CD4-positive, alpha-beta T cell treated with Interleukin-4 for 4 hours (primary cell): ENCODE measurements at places on chromosomes 6 and 20.
A peak's percentile ranks its signal among the peaks of the same experiment; 100 is the strongest.

GRCh38 chr20:31543966-31544598 lies 29.8 kb downstream of the HM13 start:
- no peak for DNase-seq

DNA sequence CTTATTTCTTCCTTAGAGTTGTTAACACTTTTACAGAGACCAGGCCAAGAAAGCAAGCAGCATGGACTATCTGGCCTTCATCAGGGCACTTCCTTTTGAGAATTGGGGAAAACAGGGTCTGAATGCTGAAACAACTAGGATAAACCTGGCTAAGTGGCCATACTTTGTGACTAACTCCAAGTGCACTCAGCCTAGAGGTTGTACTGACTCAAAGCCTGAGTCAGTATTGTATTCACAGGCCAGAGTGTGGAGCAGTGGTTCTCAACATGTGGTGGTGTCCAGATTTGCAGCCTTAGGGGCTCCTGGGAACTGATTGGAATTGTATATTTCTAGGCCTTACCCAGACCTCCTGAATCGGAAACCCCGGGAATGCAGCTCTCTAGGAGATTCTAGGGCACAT lies 20.1 kb downstream of the SEC23B start:
- DNase-seq = no peak

DNA sequence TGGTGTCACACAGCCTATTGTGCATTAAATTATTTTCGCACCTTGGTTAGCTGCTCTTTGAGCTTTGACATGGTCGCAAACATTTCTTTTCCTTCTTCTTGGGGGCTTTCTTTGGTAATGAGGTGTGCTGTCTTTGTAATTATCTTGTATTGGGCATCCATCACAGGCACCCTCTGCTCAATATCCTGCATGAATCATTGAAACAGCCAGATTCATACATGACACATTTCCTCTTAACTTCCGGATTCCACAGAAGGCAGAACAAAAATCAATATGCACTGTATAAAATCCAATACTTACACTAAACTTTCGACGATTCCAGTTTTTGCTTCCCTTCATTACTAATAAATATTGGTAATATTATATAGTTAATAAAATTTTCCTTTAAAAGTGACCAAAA lies 175.6 kb downstream of the SYNE1 start:
- no peak for DNase-seq

- DNase-seq = no peak
Measured at GRCh38 chr6:83853178-83854000, at the start of gene RIPPLY2. Gene RIPPLY2, plus strand, starts transcription at chr6:83853360. Its CDS starts 57 bp downstream, at chr6:83853417.

DNA sequence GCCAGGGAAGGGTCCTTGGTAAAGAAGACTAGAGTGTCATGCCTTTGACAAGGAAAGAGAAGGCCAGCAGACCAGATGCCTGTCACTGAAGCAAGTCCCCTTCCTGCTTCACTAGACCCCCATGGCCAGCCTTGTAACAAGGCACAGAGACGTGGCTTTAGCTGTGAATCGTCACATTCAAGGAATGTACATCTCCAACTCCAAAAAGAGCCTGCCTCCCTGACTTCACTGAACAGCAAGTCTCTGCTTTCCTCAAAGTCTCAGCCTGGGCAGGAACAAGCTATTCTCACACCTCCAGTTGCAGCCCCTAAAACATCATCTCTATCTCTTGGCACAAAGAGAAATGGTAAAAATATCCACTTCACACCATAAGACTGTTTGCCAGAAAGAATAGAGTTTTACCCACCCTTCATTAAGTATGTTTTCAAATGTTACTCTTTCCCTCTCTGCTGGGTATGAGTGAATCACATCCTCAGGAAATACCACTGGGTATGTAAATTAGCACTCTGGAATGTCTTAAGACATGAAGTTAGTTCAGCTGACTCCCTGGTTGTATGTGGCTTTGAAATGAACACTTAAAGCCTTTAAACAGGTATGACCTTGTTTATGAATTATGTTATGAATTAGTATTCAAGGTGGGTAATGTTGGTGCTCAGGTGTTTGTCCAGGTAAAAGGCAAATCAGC lies 46.4 kb upstream of the NT5E start:
- no peak for DNase-seq

DNA sequence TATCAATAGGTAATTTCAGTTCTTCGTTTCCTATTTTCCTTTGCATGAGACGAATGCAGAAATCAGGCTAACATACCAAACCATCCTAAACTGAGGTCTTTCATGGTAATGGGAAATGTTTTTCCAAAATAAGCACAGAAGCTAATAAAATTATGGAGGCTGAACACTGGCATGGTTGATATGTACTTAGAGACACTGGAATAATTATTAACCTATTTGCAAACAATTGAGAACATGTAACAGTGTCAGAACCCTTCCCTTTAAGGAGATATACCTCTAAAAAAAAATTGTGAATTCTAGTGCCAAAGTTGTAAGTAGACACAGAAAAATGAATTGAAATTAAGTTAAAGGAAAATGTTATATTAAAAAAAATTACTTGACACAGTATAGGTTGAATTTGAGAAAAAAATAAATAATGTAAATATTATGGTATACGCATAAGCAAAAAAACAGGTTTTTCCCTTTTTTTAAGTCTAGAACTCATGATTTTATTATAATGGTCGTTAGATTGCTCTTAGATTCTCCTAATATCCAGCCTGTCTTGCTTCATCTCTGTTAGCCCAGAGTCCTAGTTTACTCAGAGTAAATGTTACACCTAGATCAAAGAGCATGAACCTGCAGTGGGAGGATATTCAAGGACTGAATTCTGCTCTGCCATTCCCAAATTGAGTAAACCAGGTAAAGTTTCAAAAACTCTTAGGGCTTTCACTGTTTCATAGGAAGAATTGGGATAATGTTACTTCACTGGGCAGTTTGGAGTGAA lies 1.7 kb downstream of the SLC17A2 start:
- DNase-seq = no peak

DNA sequence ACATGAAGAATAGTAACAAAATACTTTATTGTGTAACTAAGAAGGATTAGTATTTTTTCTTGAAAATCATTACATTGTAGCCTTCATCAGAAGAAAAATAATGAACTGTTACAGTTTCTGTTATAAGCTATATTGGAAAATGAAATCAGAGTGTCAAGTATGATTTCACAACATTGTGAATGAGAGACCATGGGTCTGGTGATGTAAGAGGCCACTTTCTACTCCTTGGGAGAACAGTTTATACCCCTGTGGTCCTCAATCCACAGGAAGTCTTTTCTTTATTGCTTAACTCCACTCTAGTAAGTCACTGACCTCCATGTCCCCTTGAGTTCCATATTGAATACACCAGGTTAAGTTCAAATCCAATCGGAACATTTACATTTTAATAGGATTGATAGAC lies 218.7 kb upstream of the FERMT1 start:
- DNase-seq = no peak

DNA sequence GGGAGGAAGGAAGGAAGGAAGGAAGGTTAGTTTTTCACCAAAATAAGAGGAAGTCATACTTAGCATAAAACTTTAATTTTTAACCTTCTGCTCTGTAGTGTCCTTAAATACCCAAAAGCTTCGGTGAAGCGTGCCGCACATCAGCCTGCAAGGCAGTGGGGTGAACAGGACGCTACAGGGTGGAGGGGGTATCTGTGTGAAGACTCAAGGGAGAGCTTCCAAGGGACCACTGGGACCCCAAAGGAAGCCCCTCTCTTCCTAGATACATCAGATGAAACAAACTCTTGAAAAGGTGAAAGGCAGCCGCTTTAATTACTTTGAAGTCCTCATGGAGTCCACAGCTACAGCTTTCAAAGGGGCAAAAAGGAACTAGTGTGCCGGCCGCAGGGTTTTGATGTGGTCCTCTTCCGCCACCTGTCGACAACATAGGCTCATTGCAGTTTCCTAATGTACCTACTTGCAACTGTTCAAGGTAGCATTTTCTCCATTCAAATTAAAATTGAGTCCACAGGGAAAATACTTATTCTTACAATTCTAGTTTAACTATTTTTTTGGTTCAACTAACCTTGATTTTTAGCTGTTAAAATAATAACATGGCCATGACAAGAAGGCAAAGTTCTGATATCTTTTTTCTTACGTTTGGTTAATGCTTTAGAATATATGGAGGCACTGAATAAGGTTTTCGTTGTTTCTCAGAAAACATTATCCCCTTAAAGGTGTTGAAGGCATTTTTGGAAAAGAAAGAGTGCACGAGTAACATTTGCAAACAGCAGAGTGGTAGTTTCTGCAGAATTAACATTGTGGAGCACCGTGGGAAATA lies 135.0 kb upstream of the RIPOR2 start:
- DNase-seq = peak; percentile 87

DNA sequence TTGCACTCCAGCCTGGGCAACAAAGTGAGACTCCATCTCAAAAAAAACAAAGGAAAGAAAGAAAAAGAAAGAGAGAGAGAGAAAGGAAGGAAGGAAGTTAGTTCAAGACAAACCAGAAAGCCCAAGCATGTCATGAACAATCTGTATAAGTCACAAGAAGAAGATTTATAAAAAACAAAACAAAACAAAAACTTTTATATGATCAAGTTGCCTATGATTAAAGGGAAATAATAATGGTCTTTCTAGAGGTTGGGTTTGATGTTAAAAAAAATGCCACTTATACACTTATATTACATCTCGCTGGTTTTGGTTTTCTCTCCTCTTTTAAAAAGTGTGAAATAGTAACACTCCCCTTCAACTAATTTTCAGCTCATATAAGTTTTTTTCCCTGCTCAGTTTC lies 146.2 kb upstream of the CARMIL1 start:
- no peak for DNase-seq

DNA sequence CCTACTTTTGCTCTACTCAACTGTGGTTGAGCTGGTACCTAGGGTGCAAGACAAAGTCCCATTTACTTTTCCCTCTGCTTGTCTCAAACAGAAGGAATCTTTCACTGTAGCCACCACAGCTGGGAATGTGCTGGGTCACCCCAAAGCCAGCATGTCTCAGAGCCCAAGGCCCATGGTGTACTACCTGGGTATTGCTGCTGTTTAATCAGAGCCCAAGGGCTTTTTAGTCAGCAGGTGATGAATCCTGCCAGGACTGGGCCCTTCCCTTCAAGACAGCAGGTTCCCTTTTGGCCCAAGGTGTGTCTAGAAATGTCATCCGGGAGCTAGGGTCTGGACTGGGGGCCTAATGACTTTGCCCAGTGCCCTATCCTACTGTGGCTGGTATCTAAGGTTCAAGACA lies 249.8 kb downstream of the HDGFL1 start:
- DNase-seq = no peak

DNA sequence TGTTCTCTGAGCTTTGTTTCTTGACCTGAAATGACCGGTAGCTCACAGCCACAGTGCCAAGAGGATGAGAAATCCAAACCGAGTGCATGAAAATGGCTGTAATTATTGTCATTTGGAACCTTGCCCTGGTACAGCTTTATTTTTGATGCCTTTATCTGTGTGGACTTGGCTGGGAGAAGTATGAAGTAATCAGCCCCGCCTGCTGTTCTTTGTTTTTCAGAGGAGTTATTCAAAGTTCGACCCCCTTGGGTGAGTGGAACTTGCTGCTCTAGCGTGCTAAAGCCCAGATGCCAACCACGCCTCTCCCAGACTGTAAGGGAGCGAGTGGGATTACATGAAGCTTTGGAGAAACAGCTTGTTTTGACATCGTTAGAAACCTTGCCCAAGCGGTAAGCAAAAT lies 48.3 kb downstream of the ECT2L start:
- DNase-seq = no peak

DNA sequence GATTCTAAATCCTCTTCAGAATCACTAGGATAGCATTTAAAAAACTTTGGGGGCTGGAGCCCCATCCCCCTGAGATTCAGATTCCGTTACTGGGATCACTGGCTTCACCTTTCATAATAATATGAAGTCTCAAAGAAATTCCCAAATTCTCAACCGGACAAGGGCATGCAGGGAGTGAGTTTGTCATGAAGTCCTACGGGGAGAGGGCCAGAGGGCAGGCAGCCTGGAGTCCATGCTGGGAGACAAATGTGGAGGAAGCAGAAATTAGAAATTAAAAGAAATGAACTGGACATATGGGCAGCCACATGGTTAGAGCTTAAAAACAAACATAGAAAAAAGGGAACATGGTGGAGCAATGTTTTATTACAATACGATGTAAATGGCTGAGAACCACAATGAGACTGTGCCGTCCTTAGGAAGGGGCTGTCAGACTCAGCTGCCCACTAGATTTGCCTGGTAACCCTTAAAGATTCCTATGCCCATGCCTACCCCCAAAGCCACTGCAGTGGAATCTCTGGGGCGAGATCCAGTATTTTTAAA lies 142.6 kb downstream of the CEBPB start:
- no peak for DNase-seq

DNA sequence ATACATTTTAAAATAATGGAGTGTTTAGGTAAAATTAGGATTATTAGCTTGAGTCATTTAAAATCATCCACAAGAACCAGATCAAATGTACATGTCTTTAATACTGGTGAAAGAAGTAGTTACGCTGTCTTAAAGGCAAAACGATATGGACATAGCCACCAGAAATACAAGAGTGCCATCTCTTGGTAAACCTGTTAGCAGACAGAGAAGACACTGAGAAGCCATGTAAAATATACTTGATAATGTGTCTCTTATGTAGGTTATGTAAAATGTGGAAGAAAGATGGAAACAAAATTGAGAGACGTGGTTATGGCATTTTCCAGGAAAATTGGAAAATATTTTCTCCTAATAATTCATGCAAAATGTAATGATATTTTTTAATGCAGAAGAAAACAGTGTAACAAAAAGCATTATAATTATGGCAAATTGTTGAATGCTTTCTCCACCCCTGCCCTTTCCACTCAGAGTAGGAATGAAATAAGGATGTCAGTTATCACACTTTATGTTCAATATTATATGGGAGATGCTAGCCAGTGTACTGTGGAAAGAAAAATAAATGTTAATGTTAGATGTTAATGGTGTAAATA lies 12.2 kb upstream of the SLC17A2 start:
- DNase-seq = peak; percentile 49

GRCh38 chr6:156617376-156617775 lies 159.8 kb upstream of the ARID1B start:
- no peak for DNase-seq

GRCh38 chr6:166402582-166403277 lies 20.0 kb upstream of the MPC1 start:
- no peak for DNase-seq

GRCh38 chr6:16576451-16577368 lies 184.6 kb downstream of the ATXN1 start:
- DNase-seq = no peak

- no peak for DNase-seq
Measured at GRCh38 chr6:85544776-85545175, 48.9 kb downstream of the SNX14 start.

DNA sequence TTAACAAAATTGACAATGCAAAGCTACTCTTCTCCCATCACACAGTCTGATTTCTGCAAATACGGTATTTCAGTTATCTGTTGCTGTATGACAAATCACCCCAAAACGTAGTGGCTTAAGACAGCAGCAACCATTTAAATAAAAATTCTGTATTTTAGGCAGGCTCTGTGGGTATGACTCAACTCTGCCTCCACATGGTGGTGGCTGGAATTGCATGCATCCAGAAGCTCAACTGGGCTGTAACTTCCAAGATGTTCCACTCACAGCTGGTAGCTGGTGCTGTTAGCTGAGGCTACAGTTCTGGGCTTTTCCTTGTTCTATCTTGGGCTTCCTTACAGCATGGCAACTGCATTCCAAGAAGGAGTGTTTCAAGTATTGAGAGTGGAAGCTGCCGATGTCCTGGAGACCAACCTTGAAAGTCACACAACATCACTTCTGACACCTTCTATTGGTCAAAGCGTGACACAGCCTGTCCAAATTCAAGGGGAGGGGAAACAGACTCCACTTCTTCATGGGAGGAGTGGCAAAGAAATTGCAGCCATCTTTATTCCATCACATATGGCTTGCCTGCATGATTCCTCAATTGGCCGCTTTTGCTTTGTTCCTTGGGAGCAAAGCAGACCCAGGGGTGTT lies 39.7 kb upstream of the TULP1 start:
- peak; percentile 58 for DNase-seq
